Neural crest cell (in vitro differentiated cells): ENCODE measurements at places on chromosomes 2 and 18. TPM values are rescaled to one million over a fixed set of nuclear protein-coding genes. Genes with fewer than 3 reads are reported as not detected.

DNA sequence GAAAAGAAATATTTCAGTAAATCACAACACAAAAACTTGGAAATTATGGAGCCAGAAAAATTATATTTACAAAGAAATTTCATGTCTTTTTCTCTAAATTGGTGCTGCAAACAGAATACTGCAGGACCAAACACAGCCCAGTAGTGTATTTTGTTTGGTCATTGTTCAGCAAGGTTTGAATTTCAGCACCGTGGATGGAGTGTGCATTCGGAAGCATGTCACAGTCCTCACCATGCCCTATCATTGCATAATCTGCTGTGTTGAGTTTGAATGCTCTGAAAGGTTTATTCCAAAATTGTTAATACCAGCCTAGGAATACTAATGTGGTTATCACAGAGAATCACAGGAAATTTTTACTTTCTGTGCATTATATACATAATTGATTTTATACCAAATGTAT, 296.7 kb downstream of the METTL4 start:
- DNase-seq, result no peak

Gene CNDP1
- 0.56 and 0.59 TPM in 2 replicates for total RNA-seq

Gene MOGAT1
- total RNA-seq, result 0.30 TPM in 1 of 2 replicates, not detected in the other

Gene ST8SIA5
- 0.79 and 2.7 TPM in 2 replicates for total RNA-seq
